HCT116 (cell line): ENCODE measurements at places on chromosomes 4 and X.

DNA sequence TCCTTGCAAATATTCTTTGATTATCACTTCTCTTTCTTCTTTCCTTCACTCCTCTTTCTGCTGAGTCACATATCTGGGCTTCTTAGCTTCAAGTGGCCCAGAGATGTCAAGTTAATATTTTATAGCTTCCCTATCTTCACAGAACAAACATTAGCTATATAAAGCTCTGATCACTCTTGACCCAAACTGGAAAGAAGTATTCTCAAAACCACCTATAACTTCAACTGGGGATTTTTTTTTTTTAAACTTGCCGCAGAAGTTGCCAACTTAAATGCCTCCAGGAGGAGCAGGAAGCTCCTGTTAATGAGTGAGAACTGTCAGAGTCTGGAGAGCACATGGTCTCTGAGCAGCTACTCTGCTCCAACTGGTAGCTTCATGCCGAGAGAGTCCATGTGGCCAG is 233.3 kb upstream of the EDNRA start:
- no peak for DNase-seq

GRCh38 chr4:141174457-141174856 is 41.2 kb upstream of the RNF150 start:
- no peak for DNase-seq

GRCh38 chr4:93396272-93396671 is 432.3 kb upstream of the ATOH1 start:
- peak; percentile 36 for DNase-seq

GRCh38 chr4:184884883-184885282 is 59.1 kb upstream of the ACSL1 start:
- DNase-seq: no peak

- DNase-seq: no peak
Observed at GRCh38 chr4:39846120-39846519, 131.6 kb downstream of the PDS5A start.

- DNase-seq: no peak
Observed at GRCh38 chrX:147476008-147476407, 435.7 kb upstream of the FMR1 start.

GRCh38 chr4:56937262-56937661 is 29.6 kb downstream of the REST start:
- DNase-seq: peak; percentile 35

- DNase-seq: no peak
Observed at GRCh38 chr4:973431-974397, at the start of gene DGKQ. TSS of gene DGKQ (minus strand) at chr4:973569. CDS start at chr4:973482, 87 bp downstream.

GRCh38 chr4:142875117-142875516 is 29.0 kb upstream of the INPP4B start:
- no peak for DNase-seq

- DNase-seq: no peak
Observed at GRCh38 chr4:12296366-12296765, 867.7 kb upstream of the HS3ST1 start.

GRCh38 chrX:151239751-151240150 is 63.4 kb downstream of the GPR50 start:
- DNase-seq: no peak

DNA sequence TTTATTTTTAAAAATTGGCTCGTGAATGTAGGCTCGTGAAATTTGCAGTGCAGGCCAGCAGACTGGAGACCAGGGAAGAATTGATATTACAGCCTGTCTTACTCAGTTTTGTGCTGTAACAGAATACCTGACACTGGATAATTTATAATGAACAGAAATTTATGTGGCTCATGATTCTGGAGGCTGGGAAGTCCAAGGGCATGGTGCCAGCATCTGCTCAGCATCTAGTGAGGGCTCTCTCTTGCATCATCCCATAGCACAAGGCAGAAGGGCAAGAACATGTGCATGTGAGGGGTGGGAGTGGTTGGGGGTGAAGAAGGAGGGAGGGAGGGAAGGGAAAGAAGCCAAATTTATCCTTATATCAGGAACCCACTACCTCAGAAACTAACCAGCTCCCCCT is 13.7 kb upstream of the CLTRN start:
- DNase-seq: no peak

- DNase-seq: no peak
Observed at GRCh38 chr4:14800977-14801376, 201.3 kb upstream of the CPEB2 start.

DNA sequence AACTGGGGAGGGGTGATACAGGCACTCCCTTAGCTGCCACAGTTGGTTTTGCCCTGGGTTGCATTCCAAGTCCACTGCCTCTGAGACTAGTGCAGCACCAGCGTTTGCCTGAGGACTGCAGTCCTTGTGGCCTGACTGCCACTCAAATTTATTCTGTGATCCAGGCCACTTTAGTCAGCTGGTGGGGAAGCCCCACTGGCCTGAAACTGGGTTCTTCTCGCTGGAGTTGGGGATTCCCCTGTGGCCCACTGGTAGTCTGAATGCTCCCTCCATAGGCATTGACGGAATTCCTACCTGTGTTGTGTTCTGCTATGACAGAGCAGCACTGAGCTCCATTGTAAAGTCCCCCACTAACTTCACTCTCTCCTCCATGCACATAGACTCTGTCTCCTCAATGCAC is 63.8 kb downstream of the PTPN13 start:
- DNase-seq: no peak

- no peak for DNase-seq
Observed at GRCh38 chrX:107730298-107730655, 45.3 kb downstream of the TSC22D3 start.

GRCh38 chrX:155026420-155026726 is 271 bp upstream of the FUNDC2 start:
- DNase-seq: no peak

- no peak for DNase-seq
Observed at GRCh38 chr4:23835774-23836478, 53.9 kb downstream of the PPARGC1A start.

DNA sequence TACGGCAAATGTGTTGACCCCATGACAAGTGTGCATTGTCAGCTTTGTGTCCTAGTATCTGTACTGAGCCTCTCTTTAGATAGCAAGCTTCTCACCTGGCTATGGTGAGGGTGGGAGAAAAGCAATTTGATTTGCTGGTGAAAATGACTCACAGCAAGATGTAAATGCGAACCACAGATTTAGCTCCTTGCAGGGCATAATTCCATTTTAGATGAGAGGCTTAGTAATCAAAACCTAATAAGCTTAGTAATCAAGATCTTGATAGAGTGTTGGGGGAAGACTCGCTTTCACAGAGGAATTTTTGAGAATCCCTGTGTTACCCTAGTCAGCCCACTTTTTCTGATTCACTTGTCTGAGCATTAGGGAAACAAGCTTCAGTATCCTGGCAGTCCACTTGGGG is 7.7 kb upstream of the OCIAD2 start:
- no peak for DNase-seq
